ENCODE measurements at places on chromosomes 3 and 15. TPM values are rescaled to one million over a fixed set of nuclear protein-coding genes. Genes with fewer than 3 reads are reported as not detected.

DNA sequence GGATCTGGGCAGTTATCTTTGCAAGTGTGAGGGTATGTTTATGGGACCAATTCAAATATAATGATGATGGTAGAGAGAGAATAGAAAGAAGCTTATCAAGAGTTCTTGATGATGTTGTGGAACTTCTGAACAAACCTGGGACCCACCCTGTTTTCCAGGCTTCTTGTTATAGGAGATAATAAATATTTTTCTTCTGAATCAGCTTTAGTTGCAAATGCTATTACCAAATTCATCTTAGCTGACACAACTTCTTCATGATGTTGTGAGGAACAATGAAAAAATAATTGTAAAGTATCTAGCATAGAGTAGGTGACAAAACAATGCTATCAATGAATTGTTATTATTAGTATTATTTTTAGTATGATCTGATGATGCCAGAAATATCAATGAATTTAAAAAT, 43.5 kb upstream of the PTX3 start:
- DNase-seq = no peak

- no peak for DNase-seq
Observed at GRCh38 chr3:107117922-107118536, 259.2 kb upstream of the CCDC54 start.

GRCh38 chr3:30934208-30934550, 39.7 kb upstream of the GADL1 start:
- no peak for DNase-seq

GRCh38 chr15:69679623-69680228, 227.1 kb downstream of the RPLP1 start:
- DNase-seq = no peak

DNA sequence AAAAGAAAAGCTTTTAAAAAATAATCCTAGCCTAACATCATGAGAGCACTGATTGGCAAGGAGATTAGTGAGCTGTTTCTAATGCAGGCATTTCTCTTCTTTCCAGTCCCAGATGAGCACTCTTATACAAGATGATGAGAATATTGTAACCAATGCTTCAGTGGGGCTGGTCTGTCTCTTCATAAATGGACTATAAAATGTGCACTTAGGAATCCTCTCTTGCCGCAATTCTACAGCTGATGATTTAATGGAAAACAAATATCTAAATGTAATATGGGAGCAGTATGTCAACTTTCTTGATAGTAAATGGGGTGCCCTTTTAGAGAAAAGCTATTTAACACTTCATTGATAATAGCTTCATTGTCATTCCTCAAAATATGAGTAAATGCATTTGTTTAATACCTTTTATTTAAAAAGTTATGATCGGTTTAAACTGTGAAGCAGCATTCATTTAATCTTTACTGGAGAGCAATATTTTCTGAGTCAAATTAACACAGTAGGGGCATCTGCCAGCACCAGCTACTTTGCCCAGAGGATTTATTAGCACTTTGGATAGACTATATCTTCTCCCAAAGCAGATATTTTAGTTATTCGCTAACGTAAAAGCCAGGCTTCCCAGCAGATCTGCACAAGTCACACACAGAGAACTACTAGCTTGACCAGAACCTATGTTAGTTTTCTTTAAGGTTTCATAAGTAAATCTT, 985.9 kb downstream of the DIPK2A start:
- DNase-seq = no peak

GRCh38 chr3:56145410-56145809, 322.9 kb downstream of the ERC2 start:
- no peak for DNase-seq

GRCh38 chr3:48634661-48635221, 520 bp downstream of the SLC26A6 start:
- peak; percentile 74 for DNase-seq

DNA sequence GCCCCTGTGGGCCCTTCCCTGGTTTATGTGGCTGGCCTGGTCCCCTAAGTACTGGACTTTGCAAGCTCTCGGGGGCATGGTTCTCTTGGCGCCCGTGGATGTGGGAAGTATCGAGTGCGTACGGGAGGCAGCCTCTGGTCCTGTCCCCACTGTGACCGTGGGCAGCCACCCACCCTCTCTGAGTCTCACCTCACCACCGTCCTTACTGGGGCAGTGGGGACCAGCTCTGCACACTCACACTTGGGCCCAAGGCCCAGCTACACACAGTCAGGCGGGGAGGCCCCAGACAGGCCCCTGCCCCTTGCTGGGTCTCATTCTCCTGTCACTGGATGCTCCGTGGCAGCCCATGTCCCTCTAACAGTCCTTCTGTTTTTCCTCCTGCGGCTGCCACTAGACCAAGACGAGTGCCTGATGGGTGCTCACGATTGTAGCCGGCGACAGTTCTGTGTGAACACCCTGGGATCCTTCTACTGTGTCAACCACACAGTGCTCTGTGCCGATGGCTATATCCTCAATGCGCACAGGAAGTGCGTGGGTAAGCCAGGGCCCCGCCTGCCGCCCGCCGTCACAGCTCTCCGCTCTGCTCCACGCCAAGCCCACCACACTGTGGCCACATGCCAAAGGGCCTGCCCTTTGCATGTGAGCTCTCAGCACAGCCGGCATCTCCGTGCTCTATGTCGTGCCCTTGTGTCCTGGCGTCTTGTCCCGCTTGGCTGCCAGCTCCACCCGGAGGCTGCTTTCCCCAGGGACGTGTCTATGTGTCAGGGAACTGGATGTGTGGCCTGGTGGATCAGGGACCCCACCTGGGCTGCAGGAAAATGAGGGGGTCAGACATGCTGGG, 72.7 kb downstream of the FBLN2 start:
- DNase-seq = peak; percentile 48

DNA sequence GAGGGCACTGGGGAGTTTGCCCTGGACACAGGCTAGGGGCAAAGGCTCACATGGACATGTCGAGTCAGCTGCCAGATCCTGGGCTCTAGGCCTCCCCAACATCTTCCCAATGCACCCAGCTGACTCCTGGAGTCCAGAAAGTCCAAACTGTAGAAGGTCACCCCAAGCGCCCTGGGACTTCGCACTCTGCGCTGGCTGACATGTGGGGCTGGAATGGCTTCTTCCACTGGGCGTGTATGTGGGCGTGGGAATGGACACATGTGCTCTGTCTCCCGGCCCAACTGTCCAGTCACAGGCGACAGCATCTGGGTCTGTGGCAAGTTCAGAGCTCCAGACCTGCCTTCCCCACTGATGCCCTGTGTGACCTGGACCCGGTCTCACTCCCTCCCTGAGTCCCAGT, 13.2 kb upstream of the FURIN start:
- DNase-seq = no peak

- no peak for DNase-seq
Observed at GRCh38 chr3:16668776-16669545, 63.7 kb upstream of the DAZL start.

DNA sequence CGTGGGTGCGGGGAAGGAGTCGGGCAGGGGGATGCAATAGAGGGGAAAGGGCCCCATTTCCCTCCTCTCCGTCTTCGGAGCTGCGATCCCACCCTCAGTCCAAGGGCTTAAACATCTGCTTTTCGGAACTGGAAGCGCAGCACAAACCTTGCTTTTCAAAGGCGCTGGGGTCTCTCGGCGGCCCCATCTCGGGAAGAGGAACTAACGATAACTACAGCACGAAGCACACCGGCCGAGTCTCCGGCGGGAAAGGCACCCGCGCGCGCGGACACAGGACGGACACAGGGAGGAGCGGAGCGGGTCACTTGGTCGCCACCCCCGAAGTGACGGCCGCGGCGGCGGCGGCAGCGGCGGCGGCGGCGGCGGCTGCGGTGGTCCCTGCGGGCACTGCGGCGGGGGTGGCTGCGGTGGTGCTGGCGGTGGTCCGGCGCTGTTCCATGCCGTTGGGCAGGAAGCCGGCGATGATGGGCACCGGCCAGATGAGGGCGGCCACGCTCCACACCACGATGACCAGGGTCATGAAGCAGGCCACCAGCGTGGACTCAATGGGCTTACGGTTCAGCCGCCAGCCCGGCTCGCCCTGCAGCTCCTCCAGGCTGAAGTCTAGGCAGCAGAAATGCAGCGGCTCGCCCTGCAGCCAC, 1.1 kb downstream of the TMEM158 start:
- DNase-seq = peak; percentile 90

DNA sequence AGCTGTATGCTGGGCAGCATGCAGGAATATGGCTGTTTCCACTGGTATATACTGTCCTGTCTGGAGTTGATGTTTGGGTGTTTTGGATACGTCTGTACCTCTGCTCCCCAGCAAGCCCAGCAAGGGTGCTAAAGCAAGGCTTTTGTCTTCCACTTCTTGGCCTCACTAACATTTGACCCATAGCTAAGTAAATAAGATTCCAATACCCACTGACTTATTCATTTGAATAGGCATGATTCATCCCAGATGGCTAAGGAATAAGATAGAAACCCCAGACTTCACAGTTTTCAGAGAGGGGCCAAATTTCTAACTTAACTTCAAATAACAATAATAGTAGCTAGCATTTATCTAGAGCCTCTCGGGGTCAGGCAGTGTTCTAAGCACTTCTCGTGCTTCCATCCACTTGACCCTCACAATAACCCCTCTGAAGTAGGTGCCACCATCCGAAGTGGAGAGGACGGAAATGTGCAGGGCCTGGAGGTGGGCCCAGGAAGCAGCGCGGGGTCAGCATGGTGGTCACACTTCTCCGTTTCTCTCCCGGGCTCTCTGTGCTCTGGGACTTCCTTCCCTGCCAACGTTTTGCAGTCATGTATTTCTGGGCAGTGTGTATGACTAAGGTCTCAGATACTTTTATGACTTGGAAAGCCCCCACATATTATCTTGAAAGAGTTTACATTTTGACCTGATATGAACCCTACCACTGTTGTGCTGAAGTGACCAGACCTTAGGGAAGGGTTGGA, 39.3 kb downstream of the LRRK1 start:
- no peak for DNase-seq

- no peak for DNase-seq
Observed at GRCh38 chr3:189626286-189626685, 4.9 kb upstream of the TP63 start.

Gene SPINK8
- polyA plus RNA-seq = not detected

Gene PAQR5
- 0.14 TPM for polyA plus RNA-seq

Gene MLF1
- 35.0 TPM for polyA plus RNA-seq

Gene P2RY13
- polyA plus RNA-seq = 0.03 TPM

Gene KNG1
- polyA plus RNA-seq = not detected
